Mucosa of gallbladder (tissue), 1 donor: ENCODE measurements at places on chromosomes 16 and 17. TPM values are rescaled to one million over a fixed set of nuclear protein-coding genes. Genes with fewer than 3 reads are reported as not detected.
A peak's percentile ranks its signal among the peaks of the same experiment; 100 is the strongest.

- DNase-seq: no peak
Measured at GRCh38 chr16:28200661-28201060, 11.1 kb downstream of the XPO6 start.

DNA sequence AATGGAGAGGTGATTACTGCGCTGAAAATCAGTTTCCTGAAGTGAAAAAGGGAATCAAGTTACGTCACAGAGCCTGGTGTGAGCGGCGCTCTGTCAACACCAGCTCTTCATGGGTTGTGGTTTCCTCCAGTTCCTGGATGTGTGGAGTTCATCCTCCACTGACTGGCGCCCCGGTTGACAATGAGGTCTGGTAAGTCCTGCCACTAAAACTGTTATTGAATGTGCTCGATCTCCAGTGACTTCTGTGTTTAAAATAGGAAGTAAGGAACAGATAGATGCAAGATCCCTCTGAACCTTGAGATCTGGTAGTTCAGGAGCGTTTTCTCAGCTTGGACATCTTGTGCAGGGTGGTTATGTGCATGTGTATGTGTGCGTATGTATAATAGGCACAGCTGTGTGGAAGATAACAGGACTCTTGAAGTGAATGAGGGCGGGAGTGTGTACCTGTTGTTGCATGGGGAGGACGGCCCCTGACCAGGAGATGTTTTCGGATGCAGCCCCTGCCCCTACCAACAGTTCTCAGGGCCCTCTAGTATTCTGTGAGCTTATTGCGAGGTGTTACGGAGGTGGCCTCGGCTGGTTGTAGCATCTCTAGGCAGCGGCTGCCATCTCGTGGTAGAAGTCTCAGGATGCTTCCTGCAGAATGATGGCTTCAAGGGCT, 22.0 kb upstream of the GOT2 start:
- DNase-seq: peak; percentile 70

The OTOA gene
- total RNA-seq: 0.46 TPM

The RHBDL1 gene
- total RNA-seq: 5.5 TPM

DNA sequence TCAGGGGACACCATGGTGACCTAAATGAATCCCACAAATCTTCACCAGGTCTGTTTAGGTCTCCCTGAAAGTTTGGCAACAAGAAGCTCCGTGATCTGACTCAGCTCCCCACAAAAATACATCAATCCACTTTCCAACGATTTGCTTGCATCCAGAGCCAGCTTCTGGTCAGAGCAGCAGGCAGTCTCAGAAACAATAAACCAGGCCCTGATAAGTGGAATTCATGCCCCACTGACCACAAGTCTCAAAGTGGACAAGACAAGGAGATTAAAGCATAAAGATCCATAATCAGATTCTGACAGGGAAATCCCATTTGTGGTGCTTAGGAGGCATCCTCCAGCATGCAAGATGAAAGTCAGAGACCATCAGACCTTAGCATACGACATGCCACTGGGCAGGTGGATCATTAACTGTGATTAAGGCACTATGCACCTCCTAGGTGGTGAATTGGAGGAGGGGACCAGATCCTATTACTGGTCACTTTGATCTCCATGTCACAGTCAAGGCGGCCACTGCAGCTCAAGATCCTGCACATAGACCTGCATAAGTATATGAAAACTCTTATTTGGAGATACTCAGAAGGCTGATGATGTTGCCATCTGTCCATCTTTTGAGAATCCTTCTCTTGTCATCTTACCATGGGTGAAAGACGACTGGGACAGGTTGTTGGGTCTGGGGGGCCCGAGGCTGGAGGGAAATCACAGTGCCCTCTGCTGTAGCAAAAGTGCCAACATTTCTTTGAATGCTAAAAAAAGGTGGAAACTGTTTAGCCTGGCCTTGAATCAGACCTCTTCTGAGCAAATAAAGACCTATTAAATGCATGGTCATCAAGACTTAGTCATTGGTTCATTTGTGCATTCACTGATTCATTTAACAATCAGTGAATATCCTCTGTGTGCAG, 309.2 kb upstream of the CCL2 start:
- DNase-seq: no peak

DNA sequence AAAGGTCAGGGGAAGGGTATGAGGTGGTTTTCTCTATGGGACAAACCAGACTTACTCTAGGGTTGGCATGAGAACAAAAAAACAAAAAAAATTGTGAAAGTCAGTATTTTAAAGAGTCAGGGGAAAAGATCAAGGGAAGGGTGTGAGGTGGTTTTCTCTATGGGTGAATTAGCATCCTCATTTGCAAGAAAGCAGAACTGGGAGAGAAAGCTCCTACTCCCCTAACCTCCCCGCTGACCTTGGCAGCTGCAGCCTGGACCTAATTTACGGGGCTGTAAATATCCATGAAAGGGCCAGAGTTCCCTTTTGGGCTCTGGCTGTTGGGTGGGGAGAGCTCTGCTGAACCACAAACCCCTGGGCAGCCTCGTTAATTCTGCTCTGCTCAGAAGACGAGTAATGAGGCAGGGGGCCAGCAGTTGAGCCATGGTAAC, 10.6 kb downstream of the RHBDL3 start:
- DNase-seq: no peak

GRCh38 chr17:12085076-12085949, 64.6 kb downstream of the MAP2K4 start:
- no peak for DNase-seq

The IRF8 gene
- total RNA-seq: 29.6 TPM
